ENCODE measurements at places on chromosomes 5 and 9.
A peak's percentile ranks its signal among the peaks of the same experiment; 100 is the strongest.

DNA sequence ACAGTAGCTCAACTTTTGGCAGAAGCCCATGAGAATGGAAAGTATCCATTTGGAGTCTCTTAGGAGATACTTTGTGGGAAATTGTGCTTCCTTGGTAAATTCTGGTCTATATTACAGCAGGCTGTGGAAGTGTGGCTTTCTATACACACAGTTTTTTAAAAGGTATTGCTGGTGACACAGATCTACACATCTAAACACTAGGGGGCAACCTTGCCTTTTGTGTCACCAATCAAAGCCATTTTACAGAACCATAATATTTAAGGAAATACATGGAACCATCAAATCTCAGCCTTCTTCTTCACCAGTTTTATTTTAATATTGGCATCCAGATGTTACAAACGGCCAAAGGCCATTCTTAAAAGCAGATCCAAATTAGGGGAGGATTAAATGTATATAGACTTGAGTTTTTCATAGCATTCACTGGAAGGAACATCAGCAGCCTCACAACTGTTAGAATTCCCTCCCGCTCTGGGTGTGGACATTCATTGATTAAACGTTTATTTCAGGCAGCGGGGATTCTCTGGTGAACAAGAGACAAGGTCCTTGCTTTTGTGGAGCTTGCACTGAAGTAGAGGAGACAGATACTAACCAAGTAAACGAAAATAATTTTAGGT, 132.4 kb upstream of the EPB41L4A start:
- peak; percentile 49 for DNase-seq
- H3K27ac ChIP-seq: no peak overlapping the region
- no peaks in the 10 kb centered on the region for H3K36me3 ChIP-seq
- peaks cover 13% of the 10 kb centered on the region for H3K27me3 ChIP-seq
- H3K4me1 ChIP-seq: peaks cover 3% of the 10 kb centered on the region

- H3K4me3 ChIP-seq: no peak overlapping the region
- no peaks in the 10 kb centered on the region for H3K36me3 ChIP-seq
- no peaks in the 10 kb centered on the region for H3K27me3 ChIP-seq
- no peak overlapping the region for H3K27ac ChIP-seq
- H3K4me1 ChIP-seq: no peaks in the 10 kb centered on the region
- no peak for DNase-seq
Observed at GRCh38 chr5:129996896-129997295, 92.6 kb downstream of the CHSY3 start.

GRCh38 chr9:94928691-94929368, 202.3 kb downstream of the AOPEP start:
- H3K36me3 ChIP-seq: no peaks in the 10 kb centered on the region

DNA sequence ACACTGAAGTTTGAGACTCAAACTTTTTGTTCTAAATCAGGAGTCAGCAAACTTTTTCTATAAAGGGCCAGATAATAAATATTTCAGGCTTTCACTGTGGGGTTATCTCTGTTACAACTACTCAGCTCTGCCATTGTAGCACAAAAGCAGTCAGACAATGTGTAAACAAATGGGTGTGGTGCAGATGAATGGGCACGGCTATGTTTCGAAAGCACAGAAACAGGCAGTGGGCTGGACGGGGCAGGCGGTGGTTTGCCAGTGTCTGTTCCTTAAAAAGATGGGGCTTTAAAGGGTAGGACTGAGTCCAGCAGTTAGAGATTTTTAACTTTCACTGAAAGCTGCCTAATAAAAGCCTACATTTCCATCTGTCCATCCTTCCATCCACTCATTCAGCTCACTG, 48.9 kb downstream of the PFDN1 start:
- H3K27ac ChIP-seq: no peak overlapping the region
- H3K27me3 ChIP-seq: no peaks in the 10 kb centered on the region
- DNase-seq: no peak
- peaks cover 42% of the 10 kb centered on the region for H3K36me3 ChIP-seq
- peaks cover 61% of the 10 kb centered on the region for H3K4me1 ChIP-seq
- H3K4me3 ChIP-seq: no peak overlapping the region

GRCh38 chr9:118459913-118460312, 755.7 kb downstream of the TLR4 start:
- no peaks in the 10 kb centered on the region for H3K36me3 ChIP-seq
- H3K4me3 ChIP-seq: no peak overlapping the region

GRCh38 chr9:37471942-37472684, 6.9 kb upstream of the ZBTB5 start:
- peaks cover 13% of the 10 kb centered on the region for H3K4me1 ChIP-seq
- no peak for DNase-seq
- H3K27ac ChIP-seq: peak overlapping the region; percentile 26
- H3K4me3 ChIP-seq: peak overlapping the region; percentile 71
- peaks cover 9% of the 10 kb centered on the region for H3K27me3 ChIP-seq

- H3K4me3 ChIP-seq: no peak overlapping the region
- H3K36me3 ChIP-seq: no peaks in the 10 kb centered on the region
- DNase-seq: no peak
Observed at GRCh38 chr9:131020388-131020787, 11.4 kb downstream of the LAMC3 start.

DNA sequence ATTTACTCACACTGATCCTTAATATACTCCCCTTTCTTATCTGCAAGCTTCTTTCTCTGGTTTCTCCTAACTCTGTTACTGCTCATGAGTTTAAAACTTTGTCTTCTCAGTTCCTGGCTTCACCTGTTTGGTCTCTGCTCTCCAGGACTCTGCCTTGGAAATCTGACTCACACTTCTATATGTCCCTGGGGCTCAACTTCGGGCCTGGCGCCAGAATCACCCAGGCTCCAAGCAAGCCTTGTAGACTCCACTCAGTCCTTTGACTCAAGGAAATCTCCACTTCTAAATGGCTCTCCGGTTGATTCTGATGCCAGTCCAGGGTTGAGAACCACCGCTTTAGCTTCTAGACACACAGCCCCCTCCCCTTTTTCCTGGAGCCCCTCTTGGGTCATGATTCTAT, 57.8 kb downstream of the TMC1 start:
- H3K36me3 ChIP-seq: peaks cover 2% of the 10 kb centered on the region
- no peak overlapping the region for H3K27ac ChIP-seq
- peaks cover 21% of the 10 kb centered on the region for H3K4me1 ChIP-seq
- no peak overlapping the region for H3K4me3 ChIP-seq
- peaks cover 4% of the 10 kb centered on the region for H3K27me3 ChIP-seq
- DNase-seq: no peak

DNA sequence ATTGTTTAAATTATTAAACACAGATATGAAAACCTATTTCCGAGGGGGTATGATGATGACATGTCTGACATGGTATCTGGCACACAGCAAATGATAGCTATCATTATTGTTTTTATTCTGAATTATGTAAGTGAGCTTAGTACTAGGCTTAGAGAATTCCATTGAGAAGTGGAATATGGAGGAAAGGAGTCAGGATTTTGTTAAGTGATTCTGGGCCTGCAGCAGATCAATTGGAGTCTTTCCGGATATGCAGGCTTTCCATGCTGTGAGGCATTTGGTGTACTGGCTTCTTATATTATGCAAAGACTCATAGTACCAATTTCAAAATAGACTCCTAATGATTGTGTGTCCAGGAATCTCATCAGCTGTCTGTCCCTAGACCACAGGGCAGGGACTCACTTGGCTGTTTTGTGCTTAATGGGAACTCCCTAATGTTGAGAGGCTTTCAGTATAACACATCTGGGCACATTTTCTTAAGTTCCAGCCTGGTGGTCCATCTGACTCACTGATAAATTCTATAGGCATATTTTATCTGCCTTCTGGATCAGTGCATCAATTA, 180.0 kb upstream of the KLF9 start:
- no peak for DNase-seq
- H3K36me3 ChIP-seq: no peaks in the 10 kb centered on the region
- no peak overlapping the region for H3K4me3 ChIP-seq
- H3K27ac ChIP-seq: no peak overlapping the region
- no peaks in the 10 kb centered on the region for H3K4me1 ChIP-seq
- H3K27me3 ChIP-seq: no peaks in the 10 kb centered on the region

GRCh38 chr5:44911501-44911900, 102.8 kb downstream of the MRPS30 start:
- no peaks in the 10 kb centered on the region for H3K27me3 ChIP-seq
- H3K4me1 ChIP-seq: no peaks in the 10 kb centered on the region
- no peaks in the 10 kb centered on the region for H3K36me3 ChIP-seq
- H3K27ac ChIP-seq: no peak overlapping the region
- no peak overlapping the region for H3K4me3 ChIP-seq
- DNase-seq: no peak

DNA sequence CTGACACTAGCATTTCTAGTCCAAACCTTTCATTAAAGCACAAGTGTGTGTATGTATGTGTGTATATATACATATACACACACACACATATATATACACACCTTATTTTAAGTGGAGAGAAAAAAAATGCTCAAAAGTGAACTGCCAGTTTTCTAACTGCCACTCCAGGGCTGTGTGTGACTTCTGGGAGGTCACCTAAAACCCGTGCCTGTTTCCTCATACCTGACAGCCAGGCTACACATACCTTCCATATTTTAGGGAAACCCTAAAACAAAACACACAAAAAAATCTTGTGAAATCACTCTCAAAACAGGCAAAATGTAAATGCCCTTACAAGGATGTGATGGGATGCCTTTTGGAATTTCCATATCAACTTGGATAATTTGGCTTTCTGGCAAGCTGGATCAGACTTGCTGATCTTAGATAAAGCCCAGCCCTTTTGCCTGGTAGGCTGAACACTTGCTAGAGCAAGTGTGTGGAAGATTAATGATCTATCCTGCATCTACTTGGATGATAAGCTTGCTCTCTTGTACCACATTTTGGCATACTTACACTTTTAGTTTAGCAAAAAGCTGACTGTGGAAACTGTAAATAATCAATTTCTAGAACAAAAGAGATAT, 127.8 kb downstream of the GNAQ start:
- H3K4me3 ChIP-seq: no peak overlapping the region
- no peaks in the 10 kb centered on the region for H3K27me3 ChIP-seq
- DNase-seq: no peak
- no peak overlapping the region for H3K27ac ChIP-seq
- H3K36me3 ChIP-seq: peaks cover 13% of the 10 kb centered on the region
- peaks cover 35% of the 10 kb centered on the region for H3K4me1 ChIP-seq

- peaks cover 7% of the 10 kb centered on the region for H3K36me3 ChIP-seq
- no peaks in the 10 kb centered on the region for H3K27me3 ChIP-seq
Observed at GRCh38 chr9:32419921-32420320, 35.5 kb downstream of the ACO1 start.

GRCh38 chr5:175680020-175680419, 22.1 kb downstream of the HRH2 start:
- peaks cover 8% of the 10 kb centered on the region for H3K36me3 ChIP-seq
- H3K4me3 ChIP-seq: no peak overlapping the region
- DNase-seq: no peak
- peaks cover 3% of the 10 kb centered on the region for H3K27me3 ChIP-seq
- H3K27ac ChIP-seq: no peak overlapping the region

- H3K27me3 ChIP-seq: peaks cover 29% of the 10 kb centered on the region
- H3K27ac ChIP-seq: no peak overlapping the region
- DNase-seq: no peak
- H3K4me3 ChIP-seq: no peak overlapping the region
- no peaks in the 10 kb centered on the region for H3K4me1 ChIP-seq
- no peaks in the 10 kb centered on the region for H3K36me3 ChIP-seq
Observed at GRCh38 chr5:77175231-77175630, 35.2 kb upstream of the PDE8B start.

GRCh38 chr5:56698463-56699381, 116.6 kb upstream of the MAP3K1 start:
- no peak for DNase-seq
- H3K27me3 ChIP-seq: peaks cover 14% of the 10 kb centered on the region
- peaks cover 20% of the 10 kb centered on the region for H3K4me1 ChIP-seq
- no peak overlapping the region for H3K27ac ChIP-seq
- H3K4me3 ChIP-seq: no peak overlapping the region

DNA sequence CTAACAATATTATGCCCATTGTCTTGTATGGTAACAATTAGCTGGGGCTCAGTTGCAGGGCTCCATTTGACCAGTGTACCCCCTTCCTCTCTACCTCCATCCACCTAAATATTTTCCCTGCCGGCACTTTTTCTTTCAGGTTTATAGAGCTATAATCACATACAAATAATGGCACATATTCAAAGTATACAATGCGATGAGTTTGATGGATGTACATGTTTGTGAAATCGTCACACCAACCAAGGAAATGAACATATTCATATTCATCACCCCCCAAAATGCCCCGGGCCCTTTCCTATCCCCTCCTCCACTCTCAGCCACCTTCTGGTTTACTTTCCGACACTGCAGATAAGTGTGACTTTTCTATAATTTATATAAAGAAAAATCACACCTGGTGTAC, 351.5 kb downstream of the GADD45G start:
- peaks cover 7% of the 10 kb centered on the region for H3K36me3 ChIP-seq
- H3K27me3 ChIP-seq: no peaks in the 10 kb centered on the region
- no peak overlapping the region for H3K27ac ChIP-seq
- no peak overlapping the region for H3K4me3 ChIP-seq
- peaks cover 25% of the 10 kb centered on the region for H3K4me1 ChIP-seq

DNA sequence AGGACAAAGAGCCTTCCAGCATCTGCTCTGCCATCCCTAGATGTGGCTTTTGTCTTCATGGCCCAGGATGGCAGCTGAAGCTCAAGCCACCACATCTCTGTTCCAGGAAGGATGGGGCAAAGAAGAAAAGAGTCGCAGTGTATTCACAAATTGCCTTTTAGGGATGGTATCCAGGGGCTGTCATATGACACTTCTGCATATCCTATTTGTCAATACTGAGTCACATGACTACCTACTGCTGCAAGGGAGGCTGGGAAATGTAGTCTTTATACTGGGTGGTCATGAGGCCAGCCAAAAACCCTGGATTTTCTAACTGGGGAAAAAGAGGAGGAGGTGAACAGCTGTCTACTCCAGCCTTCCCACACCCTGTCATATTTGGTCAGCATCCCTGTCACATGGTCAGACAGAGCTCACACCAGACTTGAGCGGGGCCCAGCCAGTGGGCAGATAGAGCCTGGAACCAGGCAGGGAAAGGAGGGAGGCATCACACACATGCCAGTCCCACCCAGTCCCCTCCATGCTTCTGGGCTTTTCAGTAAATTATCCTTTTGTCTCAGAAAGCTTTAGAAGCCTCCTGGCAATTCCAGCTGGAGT, 52.0 kb downstream of the OLFM1 start:
- no peak for DNase-seq
- no peaks in the 10 kb centered on the region for H3K27me3 ChIP-seq
- no peaks in the 10 kb centered on the region for H3K36me3 ChIP-seq

GRCh38 chr9:20356403-20357036, 265.8 kb downstream of the MLLT3 start:
- H3K4me3 ChIP-seq: no peak overlapping the region
- H3K27me3 ChIP-seq: no peaks in the 10 kb centered on the region
- H3K27ac ChIP-seq: no peak overlapping the region
- DNase-seq: peak; percentile 57
- H3K36me3 ChIP-seq: peaks cover 54% of the 10 kb centered on the region

- H3K27ac ChIP-seq: no peak overlapping the region
- no peaks in the 10 kb centered on the region for H3K36me3 ChIP-seq
- no peak overlapping the region for H3K4me3 ChIP-seq
- DNase-seq: no peak
- peaks cover 10% of the 10 kb centered on the region for H3K27me3 ChIP-seq
Observed at GRCh38 chr5:115557667-115558387, 13.3 kb upstream of the FEM1C start.

- no peaks in the 10 kb centered on the region for H3K27me3 ChIP-seq
- no peak for DNase-seq
- no peak overlapping the region for H3K27ac ChIP-seq
- no peak overlapping the region for H3K4me3 ChIP-seq
Observed at GRCh38 chr5:121138495-121138907, 674.4 kb downstream of the PRR16 start.

Data from activated CD8-positive, alpha-beta memory T cell treated with anti-CD3 and anti-CD28 coated beads, Interleukin-2, amount 10 ng/mL, durations not matched to agents 7 days and 5 days (primary cell).